ENCODE measurements at places on chromosomes 6 and 20. TPM values are rescaled to one million over a fixed set of nuclear protein-coding genes. Genes with fewer than 3 reads are reported as not detected.
A peak's percentile ranks its signal among the peaks of the same experiment; 100 is the strongest.

DNA sequence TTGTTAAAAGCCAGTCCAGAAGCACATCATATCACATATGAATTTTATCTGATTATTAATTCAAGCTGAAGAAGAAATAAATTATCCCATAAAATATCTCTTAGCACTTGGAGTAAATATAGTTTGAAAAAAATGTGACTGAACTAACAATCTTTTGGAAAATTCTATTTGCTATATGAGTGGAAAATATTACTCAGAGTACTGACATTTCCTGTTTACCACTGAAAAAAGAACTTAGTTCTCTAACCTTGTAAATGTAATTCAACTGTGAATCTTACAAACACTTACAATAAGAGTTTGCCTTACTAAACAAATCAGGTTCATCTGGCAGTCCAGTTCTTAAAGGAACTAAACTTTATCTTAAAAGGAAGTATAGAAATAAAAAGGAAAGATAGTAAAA is 44.2 kb downstream of the MOXD1 start:
- DNase-seq: no peak

DNA sequence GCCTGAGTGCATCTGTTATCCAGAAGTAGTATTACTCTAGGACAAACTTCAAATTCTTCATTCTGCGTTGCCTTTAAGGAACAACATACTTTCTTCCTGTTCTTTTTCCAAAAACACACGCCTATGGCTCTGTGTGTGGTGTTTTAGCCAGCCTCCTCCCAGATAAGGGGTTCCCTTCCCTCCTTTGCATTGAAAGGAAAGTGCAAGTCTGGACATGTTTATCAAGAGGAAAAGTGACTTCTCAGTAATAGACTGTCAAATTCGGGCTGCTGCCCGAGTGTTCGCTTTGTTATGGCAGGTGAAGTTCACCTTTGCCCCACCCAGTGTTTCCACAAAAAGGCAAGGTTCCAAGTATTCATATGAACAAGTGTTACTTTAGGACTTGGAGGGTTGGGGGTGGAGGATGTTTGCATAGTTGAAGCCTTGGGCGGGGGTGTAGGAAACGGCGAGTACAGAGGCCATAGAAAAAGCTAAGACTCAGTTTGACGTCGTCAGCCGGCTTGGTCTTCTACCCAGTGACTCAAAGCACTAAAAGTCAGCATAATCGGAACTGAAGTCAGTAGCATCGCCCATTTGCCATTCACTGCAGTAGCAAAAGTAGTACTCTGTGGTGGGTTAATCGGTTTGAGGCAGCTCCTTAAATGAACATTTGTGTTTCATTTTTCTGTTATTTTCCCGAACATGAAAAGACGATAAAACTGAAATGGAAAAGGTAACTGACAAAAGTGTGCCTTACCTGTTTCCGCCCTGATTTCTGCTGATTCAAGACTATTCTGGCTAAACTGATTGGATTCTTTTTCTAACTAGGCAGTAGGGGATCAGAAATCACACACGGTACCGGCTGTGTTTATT is 12.5 kb downstream of the PRDM1 start:
- DNase-seq: peak; percentile 58

GRCh38 chr6:135703621-135704020 is 147.9 kb upstream of the PDE7B start:
- no peak for DNase-seq

Gene MAS1
- total RNA-seq: not detected

GRCh38 chr6:34673064-34673463 is 23.5 kb downstream of the ILRUN start:
- DNase-seq: no peak

Gene PAX1
- not detected for total RNA-seq

- DNase-seq: no peak
Observed at GRCh38 chr20:32685541-32686529, 12.1 kb upstream of the C20orf203 start.

DNA sequence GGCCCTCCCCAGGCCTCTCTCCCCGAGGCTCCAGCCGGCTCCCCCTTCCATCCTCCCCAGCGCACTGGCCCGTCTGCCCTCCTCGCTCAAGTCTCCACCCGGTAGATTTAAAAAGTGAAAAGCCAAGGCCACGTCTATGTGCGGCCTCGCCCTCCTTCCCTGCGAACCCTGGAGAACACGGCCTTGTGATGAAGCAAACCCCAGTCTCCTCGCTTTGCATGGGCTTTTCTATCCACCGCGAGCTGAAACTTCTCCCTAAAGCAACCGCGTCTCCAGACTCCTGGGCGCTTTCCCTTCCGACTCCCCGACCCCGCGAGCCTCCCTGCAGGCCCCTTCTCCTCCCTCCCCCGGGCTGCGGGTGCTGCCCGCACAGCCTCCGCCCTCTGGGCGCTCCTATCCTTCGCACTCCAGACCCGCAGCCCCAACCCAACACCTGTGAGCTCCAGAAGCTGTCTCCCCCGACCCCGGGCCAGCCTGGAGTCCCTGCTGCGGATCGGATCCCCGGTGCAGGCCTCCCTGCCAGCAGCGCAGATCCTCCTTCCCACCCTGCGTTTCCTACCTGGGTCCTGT is 265.2 kb upstream of the QKI start:
- no peak for DNase-seq

Data from activated naive CD8-positive, alpha-beta T cell treated with anti-CD3 and anti-CD28 coated beads, Interleukin-2, amount 10 ng/mL, durations not matched to agents 7 days and 5 days (primary cell).